ENCODE measurements at places on chromosomes 13 and 19. TPM values are rescaled to one million over a fixed set of nuclear protein-coding genes. Genes with fewer than 3 reads are reported as not detected.

The ERICH6B gene
- not detected for total RNA-seq

The NALCN gene
- total RNA-seq, result 5.2 TPM

The CATSPERD gene
- total RNA-seq, result not detected

The USHBP1 gene
- total RNA-seq, result 5.7 TPM

The SOX1 gene
- total RNA-seq, result not detected

The KLK15 gene
- not detected for total RNA-seq
